Fibroblast of the aortic adventitia (primary cell): ENCODE measurements at places on chromosomes 7 and 10. TPM values are rescaled to one million over a fixed set of nuclear protein-coding genes. Genes with fewer than 3 reads are reported as not detected.

ZKSCAN5 gene
- 9.1 and 11.8 TPM in 2 replicates for total RNA-seq

GRCh38 chr7:87918740-87919139, 15.3 kb upstream of the ADAM22 start:
- DNase-seq: no peak

GRCh38 chr7:150439967-150440366, 10.5 kb upstream of the GIMAP8 start:
- peak; percentile 8 for DNase-seq

C1GALT1 gene
- total RNA-seq: 14.0 and 90.0 TPM in 2 replicates

DNA sequence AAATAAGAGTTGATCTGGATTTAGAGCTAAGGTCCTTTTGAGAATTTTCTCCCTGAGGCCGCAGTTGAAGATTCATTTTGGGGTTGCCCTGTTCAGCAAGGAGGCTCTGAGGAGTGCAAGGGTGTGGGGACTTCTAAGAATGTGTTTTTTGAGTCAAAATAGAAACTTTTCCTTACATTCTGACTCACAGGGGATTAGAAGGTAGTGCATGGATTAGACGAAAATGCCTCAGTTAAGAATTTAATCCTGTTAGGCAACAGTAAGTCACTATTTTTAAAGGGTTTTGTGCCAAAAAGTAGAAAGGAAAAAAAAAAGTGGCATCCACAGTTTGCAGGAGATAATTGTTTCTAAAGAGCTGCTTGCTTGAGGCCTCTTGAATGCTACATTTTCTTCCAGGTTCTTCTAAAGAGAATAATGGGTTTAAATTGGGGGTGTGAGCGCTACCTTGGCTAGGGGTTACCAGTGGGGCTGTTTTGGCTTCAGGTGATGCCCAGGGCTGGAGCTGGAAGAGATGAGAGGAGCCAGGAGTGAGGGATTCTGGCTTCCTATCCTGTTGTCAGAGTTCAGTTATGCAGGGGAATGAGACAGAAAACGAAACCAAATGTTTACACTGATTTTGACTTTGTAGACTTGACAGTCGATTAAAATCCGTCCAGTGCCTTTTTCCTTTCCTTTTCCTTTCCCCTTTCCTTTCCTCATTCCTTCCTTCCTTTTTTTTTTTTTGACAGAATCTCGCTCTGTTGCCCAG, 52.9 kb downstream of the BAMBI start:
- DNase-seq: peak; percentile 51

GRCh38 chr7:24498439-24498838, 74.8 kb upstream of the PALS2 start:
- DNase-seq: no peak

DNA sequence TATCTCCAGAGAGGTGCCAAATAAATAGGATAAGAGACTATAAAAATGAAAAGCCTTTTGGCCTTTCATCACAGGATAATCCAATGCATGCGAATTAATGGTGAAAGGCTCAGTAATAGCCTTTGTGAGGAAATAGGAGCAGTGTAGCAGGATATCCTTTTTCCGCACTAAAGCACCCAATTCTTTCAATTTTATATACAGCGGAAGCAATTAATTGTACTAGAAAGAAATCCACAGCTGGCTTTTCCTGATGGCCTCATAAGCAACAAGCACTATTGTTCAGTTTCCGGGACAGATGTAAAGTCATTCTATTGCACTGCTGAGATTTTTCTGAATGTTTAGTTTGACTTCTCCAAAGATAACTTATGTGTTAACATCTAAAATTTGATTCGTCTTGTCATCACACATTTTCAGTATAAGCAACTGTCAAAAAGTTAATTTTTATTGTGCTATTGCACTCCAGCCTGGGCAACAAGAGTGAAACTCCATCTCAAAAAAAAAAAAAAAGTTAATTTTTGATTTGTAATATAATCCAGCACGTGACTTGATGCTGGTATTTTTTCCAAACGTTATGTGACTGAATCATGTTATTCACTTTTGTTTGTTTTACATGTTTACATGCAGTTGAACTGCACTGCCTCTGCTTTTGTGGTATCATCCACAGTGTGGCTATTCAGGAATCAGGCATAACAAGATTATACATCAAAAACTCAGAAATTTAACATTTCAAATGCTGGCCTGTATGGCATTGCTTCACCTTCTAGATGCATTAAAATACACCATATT, 8.4 kb upstream of the BMPR1A start:
- DNase-seq: no peak

DNA sequence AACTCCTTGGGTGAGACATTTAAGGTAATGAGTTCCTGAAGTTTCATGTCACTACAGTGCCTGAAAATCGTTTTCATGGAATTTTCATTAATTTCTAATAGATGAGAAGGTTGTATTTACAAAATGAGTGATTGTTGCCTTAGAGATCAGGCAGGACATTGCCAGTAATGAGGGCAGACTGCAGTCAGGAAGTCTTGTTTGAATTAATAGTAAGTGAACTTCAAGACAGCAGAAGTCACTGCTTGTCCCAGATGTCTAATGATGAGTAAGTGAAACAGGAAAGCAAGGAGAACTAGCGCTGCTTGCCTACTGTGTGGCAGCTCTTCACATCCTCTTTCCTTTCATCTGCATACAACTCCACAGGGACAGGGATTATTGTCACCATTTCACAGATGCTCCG, 237.4 kb downstream of the BAMBI start:
- no peak for DNase-seq

GRCh38 chr10:62043421-62044021, 142.0 kb downstream of the ARID5B start:
- DNase-seq: peak; percentile 41
